Stimulated activated CD8-positive, alpha-beta memory T cell treated with anti-CD3 and anti-CD28 coated beads, Interleukin-7, amount 100 ng/mL, for 24 hours (primary cell): ENCODE measurements at places on chromosomes 6 and 20.

- no peak for DNase-seq
Observed at GRCh38 chr20:6612606-6612923, 154.9 kb upstream of the BMP2 start.

GRCh38 chr6:34145161-34146020 is 496 bp downstream of the GRM4 start:
- DNase-seq: no peak

GRCh38 chr6:97524811-97525210 is 241.8 kb upstream of the MMS22L start:
- no peak for DNase-seq

DNA sequence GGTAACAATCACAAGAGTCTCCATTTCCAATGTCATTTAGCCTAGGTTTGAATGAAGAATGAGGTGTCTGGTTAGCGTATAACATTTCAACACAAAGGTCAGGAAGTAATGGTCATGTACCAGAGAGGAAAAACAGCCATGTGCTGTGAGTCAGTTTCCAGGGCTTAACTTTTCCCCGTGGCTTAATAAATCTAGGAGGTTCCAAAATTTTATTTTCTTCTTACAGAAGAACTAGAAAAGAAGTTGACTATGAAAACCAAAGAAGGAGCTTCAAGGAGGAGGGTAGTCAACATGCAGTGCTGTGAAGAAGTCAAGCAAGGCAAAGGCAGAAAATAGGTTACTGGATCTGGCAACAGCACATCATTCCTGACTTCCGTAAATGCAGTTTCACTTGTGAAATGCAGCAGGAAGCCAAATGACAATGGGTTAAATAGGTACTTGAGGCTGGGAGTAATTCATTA is 8.4 kb upstream of the GABRR2 start:
- DNase-seq: no peak

DNA sequence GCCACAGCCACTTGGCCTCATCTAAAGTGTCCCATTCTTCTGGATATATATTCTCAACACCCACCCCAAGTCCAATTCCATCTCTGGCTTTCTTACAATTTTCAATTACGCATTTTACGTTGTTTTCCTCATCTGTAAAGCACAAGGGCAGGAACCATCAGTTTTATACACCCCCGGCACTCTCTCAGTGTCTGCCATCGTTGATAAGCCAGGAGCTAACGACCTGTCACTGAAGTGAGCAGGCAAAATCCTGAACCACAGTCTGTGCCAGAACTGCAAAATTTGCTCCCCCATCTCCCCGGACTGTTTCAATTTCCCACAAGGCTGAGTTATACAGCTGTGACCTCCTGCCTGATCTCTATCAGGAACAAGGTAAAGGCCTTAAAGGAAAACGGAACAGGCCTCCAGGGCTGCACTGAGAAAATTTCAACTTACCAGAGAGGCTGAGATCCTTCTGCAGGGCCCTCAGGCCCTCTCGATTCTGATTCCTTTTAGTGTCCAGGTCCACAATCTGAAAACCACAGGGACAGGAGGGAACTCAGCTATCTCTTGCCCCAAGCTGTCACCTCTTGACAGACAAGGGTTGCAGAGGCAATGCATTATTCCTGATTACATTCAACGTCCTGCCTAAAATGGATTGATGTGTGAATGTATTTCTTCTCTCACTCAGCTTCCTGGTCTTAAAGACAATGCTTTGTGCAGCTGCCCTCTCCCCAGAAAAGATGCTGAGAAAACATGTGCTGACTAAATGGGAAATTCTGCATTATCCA is 1.8 kb downstream of the PDRG1 start:
- DNase-seq: no peak

GRCh38 chr20:54154439-54154838 is 19.3 kb downstream of the CYP24A1 start:
- DNase-seq: no peak

DNA sequence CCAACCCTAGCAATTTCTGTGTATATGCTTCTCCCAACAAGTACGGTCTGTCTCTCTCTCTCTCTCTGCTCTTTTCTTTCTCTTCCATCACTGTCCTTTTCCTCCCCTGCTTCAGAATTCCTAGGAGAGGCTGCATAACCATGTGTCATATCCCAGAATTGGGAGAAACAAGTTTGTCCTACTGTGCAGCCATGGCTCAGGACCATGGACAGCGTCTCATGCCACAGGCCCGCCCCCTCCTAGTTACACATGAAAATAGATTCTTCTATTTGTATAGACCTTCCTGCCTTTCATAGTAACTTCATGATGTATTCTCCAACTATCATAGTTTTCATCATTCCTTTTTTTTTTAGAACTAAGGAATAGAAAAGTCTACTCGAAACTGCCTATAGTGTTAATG is 98.0 kb downstream of the FNDC1 start:
- no peak for DNase-seq

- no peak for DNase-seq
Observed at GRCh38 chr20:49490689-49491088, 8.2 kb upstream of the KCNB1 start.

- DNase-seq: no peak
Observed at GRCh38 chr6:5328800-5329199, 67.5 kb downstream of the FARS2 start.

DNA sequence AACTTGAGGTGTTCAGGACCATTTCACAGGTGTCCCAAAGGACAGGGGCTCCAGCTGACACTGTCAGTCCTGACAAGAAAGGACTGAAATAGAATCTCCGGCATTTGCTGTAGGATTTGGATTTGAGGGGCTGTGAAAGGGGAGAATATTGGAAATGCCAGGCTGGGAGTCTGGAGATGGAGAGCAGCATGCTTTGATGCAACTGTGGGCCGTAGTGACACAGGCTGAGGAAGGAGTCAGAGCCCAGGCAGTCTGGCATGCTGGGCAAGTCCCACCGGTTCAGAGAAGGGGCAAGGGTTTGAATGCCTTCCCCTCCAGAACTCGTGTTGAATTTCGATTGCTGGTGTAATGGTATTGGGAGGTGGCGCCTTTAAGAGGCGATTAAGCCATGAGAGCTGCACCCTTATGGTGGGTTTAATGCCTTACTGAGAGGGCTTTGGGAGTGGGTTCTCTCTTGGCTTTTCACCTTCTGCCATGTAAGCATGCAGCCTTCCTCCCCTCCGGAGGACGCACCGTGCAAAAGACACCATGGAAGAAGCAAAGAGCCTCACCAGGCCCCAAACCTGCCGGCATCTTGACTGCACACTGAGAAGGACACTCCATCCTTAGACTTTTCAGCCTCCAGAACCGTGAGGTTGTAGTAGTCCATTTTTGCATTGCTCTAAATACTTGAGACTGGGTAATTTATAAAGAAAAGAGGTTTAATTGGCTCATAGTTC is 9.4 kb upstream of the PYGB start:
- no peak for DNase-seq

DNA sequence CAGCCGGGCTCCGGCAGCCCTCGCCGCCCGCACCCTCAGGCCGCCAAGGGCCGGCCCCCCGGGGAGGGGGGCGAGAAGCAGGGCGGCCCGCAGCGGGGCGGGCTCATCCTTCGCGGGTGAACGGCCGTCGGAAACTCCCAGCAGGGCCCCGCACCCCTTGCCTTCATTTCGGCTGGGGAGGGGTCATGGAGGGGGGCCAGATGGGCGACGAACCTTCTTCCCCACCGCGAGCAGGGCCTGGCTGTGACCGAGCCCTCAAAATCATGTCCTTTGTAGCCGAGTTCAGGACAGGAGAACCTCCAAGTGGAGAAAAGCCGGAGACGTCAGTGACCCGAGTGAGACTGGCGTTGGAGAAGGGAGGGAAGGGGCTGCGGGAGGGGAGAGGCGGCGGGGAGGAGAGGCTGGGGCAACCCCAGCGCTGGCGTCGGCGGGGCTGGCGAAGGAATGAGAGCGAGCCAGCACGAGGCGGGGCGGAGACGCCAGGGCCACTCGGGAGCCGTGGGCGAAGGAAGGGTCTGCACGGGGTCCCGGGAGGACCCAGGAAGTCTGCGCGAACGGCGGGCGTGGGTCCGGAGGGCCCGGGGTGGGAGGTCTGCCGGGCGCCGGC is 571 bp upstream of the FOXC1 start:
- no peak for DNase-seq

- DNase-seq: no peak
Observed at GRCh38 chr6:121430514-121431460, 4.7 kb upstream of the GJA1 start.

GRCh38 chr6:47256361-47256760 is 53.3 kb downstream of the TNFRSF21 start:
- no peak for DNase-seq

DNA sequence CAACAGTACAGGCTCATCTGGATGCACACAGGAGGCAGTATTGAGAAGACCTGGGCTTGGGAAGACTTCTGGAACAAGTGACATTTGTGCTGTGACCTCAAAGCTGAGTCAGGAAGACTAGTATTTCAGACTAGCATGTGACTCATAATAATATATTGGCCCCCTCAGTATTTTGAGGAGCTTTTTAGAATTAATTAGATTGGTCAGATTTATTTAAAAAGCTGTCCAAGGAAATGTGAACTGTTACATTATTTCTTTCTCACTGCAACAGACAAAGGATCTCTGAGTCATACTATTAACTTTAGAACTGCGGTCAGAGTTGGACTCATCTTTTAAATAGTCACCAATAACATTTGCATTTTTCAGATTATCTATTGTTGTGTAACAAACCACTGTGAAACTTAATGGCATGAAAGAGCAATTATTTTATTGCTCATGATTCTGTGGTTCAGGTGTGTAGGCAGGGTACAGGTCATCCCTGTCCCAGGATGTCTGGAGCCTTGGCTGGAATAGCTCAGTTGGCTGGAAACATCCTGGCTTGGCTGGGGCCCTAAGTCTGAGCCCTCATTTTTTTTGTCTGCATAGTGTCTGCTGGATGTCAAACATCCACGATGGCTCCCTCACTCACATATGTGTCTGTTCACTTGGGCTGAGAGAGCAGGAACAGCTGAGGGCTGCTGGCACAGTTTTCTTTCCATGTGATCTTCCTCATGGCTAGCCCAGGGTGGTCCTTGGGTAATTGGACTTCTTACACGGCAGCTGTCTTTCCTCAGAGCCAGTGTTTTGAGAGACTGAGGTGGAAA is 46.9 kb downstream of the MAP3K4 start:
- DNase-seq: no peak

DNA sequence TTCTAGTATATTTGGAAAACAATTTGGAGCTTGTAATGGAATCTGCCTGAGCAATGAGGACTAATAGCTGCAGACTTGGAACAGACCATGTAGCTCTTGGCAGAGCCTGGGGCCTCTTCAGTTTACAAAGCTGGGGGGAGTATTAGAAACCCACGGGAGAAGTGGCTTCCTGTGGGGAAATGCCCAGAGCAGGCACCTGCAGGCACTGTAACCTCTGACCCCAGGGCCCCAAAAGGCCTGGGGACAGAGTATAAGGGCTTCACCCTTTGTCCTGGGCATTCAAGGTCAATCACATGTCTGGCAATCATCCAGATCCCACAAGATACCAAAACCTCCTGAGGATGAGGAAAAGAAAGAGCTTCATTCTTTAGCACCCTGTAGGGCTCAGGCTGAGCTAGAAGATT is 19.4 kb downstream of the PKIG start:
- DNase-seq: no peak

GRCh38 chr6:34949636-34950035 is 60.6 kb downstream of the ANKS1A start:
- no peak for DNase-seq

GRCh38 chr20:582204-582603 is 27.9 kb downstream of the TCF15 start:
- DNase-seq: no peak

DNA sequence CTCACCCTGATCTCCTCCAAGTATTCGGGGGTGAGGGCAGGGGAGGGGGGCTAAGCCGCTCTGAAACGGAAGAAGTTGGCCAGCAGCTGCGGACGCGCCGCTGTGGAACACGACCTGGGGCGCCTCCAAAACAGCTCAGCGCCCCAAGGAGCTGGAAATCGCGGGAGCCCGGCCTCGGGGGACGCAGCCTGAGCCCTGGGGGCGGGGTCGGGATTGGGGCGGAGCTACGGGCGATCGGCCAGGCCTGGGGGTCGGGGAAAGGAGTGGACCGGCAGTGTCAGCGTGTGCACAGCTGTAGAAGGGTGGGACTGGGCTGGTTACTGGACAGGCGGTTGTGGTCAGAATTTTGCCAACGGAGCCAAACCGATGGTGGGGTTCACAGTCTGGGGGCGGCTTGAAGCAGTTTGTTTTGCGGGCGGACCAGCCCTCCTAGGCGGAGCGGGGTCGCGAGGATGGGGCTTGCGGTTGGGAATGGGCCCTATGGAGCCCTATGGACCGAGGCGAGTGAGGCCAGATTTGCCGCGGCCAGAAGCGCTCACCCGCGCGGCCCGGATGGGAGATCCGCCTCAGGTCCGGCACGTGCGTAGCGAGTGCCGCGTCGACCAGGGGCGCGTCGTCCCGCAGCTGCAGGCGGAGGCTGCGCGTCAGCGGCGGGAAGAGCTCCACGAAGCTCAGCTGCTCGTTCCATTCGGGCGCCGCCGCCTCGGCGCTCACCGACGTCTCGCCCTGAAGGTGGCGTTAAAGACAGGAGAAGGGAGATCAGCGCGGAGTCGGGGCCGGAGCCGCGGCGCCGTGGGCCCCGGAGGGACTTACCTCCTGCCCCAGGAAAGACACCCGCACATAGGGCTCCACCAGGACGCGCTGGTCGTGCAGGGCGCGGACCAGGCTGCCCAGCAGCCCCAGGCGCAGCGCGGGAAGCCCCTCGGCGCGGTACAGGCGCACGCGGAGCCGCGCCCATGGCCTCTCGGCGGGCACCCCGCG is 14.3 kb upstream of the SPAG4 start:
- no peak for DNase-seq
